Hepatic stellate cell (primary cell): ENCODE measurements at places on chromosomes 6 and 20.

- DNase-seq = peak; percentile 78
These were observed 216.2 kb downstream of the NFATC2 start for GRCh38 chr20:51326201-51326819.

- no peak for DNase-seq
These were observed 187.0 kb downstream of the HDGFL1 start for GRCh38 chr6:22756365-22756764.

GRCh38 chr20:10943686-10944265 is 270.0 kb upstream of the JAG1 start:
- DNase-seq = no peak

DNA sequence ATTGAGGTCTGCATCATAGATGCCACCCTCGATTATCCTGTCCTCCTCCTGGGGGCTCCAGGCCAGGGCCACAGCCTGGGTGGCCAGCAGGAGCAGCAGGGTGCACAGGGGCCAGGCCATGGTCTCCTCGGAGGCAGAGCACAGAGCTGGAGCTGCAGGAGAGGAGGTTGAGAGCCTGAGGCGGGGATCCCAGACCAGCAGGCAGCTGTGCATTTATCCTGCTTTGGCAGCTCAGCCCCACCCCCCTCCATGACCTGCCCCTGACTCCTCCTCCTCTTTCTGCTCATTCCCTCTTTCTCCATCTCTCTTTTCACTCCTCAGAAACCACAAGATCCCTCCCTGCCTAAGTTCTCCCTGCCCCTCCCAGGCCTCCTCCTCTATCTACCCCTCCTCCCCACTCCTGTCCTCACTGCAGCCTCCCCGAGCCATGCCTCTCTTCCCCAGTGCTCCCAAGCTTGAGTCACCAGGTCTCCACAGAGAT is at the start of gene CST2:
Gene CST2 (minus strand): TSS at position 189 of the 481 bp plus-strand sequence. CDS start 69 bp downstream, at position 120.
- DNase-seq = peak; percentile 27

GRCh38 chr6:25014791-25015560 is 79.2 kb upstream of the RIPOR2 start:
- no peak for DNase-seq

- no peak for DNase-seq
These were observed 32.4 kb downstream of the COL9A1 start for GRCh38 chr6:70270287-70271005.

GRCh38 chr6:155710704-155711103 is 255.1 kb upstream of the NOX3 start:
- DNase-seq = no peak

DNA sequence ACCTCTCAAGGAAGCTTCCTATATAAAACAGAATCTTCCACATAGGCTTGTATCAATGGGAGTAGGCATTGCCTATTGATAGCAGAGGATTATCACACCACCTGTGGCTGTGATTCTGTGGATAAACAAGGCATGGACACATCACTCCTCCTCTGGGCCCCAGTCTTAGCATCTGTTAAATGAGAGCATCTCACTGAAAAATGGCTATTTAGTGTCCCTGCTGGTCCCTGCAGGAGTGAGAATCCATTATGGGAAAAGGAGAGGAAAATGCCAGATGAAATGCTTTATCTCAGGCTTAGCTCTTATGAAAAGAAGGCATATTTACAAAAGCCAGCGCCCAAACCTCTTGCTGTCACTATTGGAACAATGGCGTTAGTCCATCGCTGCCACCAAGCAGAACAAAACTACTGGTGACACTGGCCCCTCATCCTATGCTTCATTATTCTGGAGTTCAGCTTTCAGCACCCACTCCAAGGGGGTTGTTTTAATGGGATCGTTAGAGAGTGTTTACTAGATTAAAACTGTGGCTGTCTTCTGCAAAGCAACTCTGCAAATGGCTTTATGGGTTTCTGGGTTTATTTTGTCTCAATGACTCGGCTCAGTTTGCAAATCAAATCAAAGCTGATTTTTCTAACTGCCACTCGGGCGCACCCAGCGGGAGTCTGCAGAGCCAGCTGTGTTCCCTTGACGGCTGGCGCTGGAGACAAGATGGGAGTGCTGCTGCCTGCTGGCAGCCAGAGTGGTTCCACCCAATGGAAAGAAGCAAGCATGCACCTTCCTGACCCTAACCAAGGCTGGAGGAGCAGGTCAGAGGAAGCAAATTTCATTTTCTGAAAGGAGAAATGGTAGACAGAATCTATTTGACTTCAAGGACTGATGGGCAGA is 658.8 kb upstream of the CHD6 start:
- DNase-seq = no peak

DNA sequence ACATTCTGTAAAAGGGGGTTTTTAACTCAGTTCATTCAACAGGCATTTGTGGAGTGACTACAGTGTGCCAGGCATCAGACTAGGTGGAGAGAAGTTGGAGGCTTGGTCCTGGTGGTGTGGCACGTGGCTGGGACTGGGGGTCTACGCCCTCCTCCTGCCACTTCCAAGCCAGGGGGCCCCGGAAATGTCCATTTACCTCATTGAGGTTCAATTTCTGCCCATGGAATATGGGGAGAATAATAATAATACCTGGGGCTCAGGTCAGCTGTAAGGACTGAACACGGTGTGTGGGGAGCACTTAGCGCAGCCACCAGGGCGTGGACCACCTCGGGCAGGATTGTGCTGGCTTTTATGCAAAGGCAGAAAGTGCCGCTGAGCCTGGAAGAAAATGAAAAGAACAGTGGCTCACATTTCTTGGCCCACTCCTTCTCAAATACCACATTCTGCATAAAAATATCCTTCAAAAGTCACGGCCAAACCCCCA is 229.4 kb downstream of the ANKRD60 start:
- no peak for DNase-seq
